Fibroblast of skin of right biceps (primary cell): ENCODE measurements at places on chromosomes 7 and 10.

DNA sequence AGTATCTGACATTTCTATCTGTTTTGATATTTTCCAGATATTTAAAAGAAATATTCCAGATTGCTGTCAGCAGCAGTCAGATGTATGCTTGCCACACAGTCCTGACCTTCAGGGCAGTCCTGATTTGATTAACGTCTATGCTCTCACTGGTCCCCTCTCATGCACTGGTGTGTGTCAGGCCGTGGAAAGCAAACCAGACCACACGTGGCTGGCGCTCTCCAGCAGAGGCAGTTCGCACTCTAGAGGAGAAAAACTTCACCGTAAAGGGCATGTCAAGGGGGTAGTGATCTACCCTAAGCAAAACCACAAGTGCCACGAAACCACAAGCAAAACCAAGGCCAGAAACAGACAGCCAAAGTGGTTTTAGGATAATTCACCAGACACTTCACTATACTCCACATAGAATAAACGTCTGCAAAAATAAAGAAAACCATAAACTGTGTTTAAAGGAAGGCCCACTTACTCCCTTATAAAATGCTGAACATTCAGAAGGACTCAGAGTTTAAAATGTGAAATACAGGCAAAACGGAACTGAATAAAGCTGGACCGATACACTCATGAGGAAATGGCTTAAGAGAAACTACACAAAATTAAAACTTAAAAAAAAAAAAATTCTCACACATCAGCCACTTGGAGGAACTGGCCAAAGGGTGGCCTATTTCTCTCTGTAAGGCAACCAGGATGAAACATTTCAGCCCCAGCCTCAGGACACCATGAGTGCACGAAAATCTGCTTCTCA is 26.4 kb downstream of the PARP12 start:
- DNase-seq, result peak; percentile 52

- no peak for DNase-seq
Measured at GRCh38 chr7:25598765-25599164, 370.5 kb upstream of the NPVF start.

DNA sequence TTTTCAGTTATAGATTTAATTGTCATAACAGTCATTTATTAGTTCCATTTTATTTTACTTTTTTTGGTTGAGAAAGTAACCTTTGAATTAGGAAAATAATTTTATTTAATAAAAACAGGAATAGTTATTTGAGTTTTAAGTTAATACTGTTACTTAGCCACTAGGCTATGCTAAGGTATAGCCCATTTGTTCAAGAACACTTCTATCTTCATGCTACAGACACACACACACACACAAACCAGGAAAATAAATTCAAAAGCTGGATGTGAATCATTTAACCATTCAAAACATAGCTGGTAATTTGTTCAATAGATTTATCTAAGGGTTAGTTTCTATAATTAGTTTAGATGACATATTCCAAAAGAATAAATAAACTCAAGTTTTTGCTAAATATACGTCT is 148.4 kb downstream of the RNF133 start:
- no peak for DNase-seq

DNA sequence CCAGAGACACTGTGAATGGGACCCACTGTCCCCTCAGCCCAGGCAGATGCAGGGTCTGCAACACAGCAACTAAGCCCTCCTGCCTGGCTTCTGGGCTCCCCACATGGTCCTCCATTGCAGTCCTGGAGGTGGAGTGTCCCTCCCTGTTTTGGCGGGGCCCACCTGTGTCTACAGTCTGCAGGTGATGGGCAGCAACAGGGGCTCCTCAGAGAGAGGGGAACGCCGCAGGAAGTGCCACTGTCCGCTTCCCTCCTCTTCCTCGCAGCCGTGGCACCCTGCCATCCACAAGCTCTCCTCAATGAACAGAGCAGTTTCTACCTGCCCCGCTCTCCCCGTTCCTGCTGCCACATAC is 9.3 kb downstream of the CAMK2G start:
- DNase-seq, result no peak

GRCh38 chr10:79559726-79560125 is 481 bp downstream of the SFTPA2 start:
- DNase-seq, result peak; percentile 10

DNA sequence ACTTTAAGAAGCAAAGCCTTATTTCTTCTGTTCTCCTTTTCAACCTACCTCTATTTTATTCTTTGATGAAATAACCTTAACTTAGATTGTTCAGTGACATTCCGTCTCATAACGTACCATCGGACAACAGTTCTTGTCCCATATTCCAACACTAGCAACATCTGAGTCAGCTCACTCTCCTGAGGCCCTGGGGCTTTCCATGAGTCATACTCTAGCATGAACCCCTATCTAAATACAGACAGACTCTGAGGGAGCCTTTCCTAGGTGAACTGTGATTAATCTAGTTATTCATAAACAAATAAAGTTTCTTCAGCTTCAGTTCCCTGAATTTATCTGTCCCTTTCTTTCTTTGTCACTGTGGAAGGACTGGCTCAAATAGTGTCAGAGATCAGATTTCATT is 168.7 kb upstream of the LYZL1 start:
- DNase-seq, result peak; percentile 57

- no peak for DNase-seq
Measured at GRCh38 chr10:100670828-100671479, 74.4 kb upstream of the PAX2 start.

- DNase-seq, result no peak
Measured at GRCh38 chr7:7738622-7739021, 20.2 kb upstream of the RPA3 start.

- DNase-seq, result no peak
Measured at GRCh38 chr10:57202356-57202755, 841.3 kb upstream of the ZWINT start.

DNA sequence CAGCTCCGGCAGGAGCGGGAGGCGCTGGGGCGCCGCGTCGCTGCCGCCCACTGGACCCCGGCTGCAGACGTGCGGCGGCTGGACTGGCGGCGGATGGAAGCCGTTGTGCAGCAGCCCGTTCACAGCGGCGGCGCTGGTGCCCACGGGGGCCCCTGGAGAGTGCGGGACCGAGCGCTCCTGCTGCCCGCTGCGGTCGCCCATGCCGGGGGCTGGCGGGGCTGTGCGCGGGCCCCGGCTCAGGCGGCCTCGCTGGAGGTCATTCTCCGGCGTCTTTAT is 413 bp downstream of the PANK1 start:
- no peak for DNase-seq

DNA sequence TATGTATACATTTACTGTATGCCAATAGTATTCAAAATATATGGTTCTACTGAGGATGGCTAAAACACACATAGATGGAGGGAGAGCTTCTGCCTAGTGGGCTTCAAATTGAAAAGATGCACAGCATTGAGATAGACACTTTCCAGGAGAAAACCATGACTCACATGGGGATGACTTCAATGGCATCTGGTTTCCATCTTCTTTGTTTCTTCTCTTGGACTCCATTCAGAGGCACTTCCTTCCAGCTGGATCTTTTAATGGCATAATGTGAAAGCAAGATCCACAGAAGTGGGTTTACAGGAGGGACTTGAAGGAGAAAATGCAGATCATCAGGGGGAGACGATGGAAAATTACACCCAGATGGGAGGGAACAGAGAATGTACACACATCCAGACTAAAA is 84.9 kb downstream of the ZNF365 start:
- DNase-seq, result peak; percentile 83

GRCh38 chr7:24381894-24382505 is 98.0 kb downstream of the NPY start:
- DNase-seq, result peak; percentile 12

- DNase-seq, result peak; percentile 92
Measured at GRCh38 chr10:60818134-60818770, 40.0 kb downstream of the CDK1 start.

GRCh38 chr7:130129011-130129411 is 58.7 kb downstream of the KLHDC10 start:
- DNase-seq, result no peak

DNA sequence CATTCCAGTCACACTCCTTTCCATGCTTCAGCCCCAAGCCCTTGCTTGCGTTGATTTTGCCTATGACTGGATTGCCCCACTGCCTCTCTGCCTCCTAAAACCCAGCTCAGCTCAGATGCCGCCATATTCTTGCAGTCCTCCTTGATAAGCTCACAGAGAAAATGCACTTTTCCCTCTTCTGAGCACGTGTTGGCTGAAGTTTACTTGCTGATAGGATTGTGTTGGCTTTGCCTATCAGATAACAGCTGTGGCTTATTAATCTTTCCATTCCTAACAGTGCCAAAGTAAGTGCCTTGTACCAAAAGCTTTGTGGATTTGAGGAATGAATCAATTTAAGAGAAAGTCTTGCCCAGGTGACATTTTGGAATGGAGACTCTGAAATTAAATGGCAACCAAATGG is 249.2 kb downstream of the PHTF2 start:
- DNase-seq, result no peak

GRCh38 chr7:98329791-98330373 is 48.4 kb downstream of the BRI3 start:
- DNase-seq, result peak; percentile 66

DNA sequence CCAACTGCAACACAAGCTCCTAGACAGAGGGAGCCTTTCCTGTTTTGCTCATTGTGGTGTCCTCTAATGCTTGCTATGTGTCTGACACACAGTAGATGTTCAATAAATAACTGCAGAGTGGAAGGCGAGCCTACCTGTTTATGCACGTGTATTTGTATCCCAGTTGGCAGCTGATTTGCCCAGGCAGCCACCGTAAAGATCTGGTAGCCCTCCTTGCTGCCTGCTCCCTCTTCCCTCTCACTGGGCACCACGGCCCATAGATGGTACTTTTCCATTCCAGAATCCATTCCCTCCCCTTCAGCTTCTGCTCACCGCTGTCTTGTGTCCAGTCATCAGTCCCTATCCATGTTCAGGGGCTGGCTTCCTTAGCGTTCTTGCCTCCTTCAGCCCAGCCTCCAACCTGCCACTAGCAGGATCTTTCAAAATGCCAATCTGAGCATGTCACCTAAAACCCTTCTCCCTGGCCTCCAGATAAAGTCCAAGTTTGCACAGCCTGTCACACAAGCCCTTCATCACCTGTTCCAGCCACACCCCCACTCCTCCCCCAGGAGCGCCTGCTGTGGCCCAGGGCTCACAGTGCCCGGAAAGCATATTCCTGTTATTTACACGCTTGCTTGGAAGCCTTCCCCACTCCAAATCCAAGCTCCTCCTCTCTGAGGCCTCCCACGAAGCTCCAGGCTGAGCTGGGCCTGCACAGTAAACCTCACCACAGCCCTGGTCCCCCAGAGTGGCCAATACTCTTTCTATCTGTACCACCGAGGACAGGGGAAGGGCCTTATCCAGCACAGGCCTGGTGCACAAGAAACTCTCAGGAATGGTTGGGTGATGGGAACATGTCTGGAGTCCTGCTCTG is 21.0 kb downstream of the ZCCHC24 start:
- DNase-seq, result peak; percentile 49

DNA sequence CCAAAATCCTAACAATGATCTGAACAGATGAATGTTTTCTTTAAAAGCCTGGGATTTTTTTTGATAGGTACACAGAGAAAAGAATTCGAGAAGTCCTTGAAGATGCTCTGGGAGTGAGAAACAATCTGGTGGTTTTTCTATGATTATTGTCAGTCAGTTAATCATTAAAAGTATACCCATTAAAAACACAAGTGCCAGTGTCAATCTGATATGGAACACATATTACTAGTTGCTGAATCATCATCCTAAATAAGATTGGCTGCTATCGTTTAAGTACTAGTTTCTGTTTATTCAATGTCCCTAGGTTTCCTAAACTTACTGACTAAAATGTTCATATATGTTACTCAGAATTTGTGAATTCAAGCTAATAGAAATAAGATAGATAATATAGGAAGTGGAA is 16.1 kb downstream of the COL28A1 start:
- DNase-seq, result no peak

DNA sequence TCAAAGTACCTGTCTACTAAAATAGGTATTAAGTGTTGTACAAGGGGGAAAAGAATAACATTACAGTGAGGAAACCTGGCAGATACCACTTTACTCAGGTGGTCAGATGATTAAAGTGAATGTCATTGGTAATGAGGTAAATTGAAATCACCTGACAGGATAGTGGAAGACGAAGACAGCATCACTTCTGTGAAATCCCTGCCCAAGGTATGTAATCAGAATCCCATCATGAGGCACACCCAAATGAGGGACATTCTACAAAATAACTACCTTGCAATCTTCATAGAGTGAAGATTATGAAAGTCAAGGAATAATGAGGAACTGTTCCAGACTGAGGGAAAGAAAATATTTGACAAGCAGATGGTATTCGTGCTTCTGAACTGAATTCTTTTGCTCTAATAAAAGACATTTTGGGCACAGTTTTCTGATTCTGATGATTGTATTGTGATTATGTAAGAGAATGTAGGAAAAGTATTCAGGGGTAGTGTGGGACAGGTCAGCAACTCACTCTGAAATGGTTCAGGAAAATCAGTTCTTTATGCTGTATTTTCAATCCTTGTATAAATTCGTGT is 33.3 kb upstream of the ARMS2 start:
- peak; percentile 8 for DNase-seq
